ENCODE measurements at places on chromosomes 16 and 17.

GRCh38 chr17:66963521-66963908 is 992 bp upstream of the CACNG4 start:
- H3K36me3 ChIP-seq = no peaks in the 10 kb centered on the region
- peak overlapping the region; percentile 73 for H3K4me3 ChIP-seq
- H3K27ac ChIP-seq = no peak overlapping the region
- H3K27me3 ChIP-seq = peaks cover 72% of the 10 kb centered on the region
- H3K4me1 ChIP-seq = peaks cover 26% of the 10 kb centered on the region

DNA sequence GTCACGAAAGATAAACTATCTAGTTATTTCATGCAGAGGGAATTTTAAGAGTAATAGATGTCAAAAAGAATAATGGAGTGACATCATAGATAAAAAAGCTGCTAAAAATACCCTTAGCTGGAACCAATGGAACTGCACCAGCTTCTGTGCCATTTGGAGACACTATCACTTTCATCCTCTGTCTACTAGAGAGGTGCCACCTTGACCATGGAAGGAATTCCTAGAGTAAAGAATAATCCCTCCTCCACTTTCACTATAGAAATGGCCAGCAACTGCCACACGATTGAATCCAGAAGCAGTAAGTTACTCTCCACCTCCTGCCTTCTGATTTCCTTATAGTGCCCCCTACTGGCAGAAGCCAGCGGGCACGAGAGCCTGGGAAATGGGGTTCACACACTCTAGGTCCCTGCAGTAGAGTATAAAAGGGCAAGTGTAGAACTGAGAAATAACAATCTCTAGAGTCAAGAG is 2.8 kb upstream of the ALDH3A2 start:
- H3K4me1 ChIP-seq = peaks cover 56% of the 10 kb centered on the region
- H3K27ac ChIP-seq = peak overlapping the region; percentile 27
- H3K4me3 ChIP-seq = peak overlapping the region; percentile 7
- H3K27me3 ChIP-seq = no peaks in the 10 kb centered on the region

DNA sequence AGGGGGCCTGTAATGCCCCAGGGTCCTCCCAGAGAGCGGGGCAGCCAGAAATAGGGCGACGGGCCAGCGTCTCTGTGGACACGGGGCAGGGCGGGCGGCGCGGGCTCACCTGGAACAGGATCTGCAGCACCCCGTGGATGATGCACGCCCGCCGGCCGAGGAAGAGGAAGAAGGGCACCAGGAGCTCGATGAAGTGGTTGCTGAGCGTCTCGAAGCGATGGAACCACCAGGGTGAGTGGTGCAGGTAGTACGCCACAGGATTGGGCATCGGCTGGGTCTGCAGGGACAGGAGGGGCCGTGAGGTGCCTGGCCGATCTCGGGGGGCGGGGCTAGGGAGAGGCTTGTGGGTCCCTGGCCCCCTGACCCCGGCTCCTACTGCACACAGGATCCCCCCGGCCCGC is 78.9 kb upstream of the GNG13 start:
- DNase-seq = peak; percentile 27
- no peak overlapping the region for H3K27ac ChIP-seq
- peaks cover 7% of the 10 kb centered on the region for H3K36me3 ChIP-seq
- H3K4me1 ChIP-seq = no peaks in the 10 kb centered on the region
- H3K4me3 ChIP-seq = no peak overlapping the region

- peaks cover 13% of the 10 kb centered on the region for H3K4me1 ChIP-seq
- DNase-seq = no peak
- no peak overlapping the region for H3K4me3 ChIP-seq
- H3K36me3 ChIP-seq = peaks cover 30% of the 10 kb centered on the region
Observed at GRCh38 chr16:11014136-11014535, 69.8 kb downstream of the CLEC16A start.

GRCh38 chr16:66569827-66570405 is 3.7 kb downstream of the CMTM1 start:
- H3K27me3 ChIP-seq = no peaks in the 10 kb centered on the region
- H3K4me1 ChIP-seq = peaks cover 5% of the 10 kb centered on the region
- H3K36me3 ChIP-seq = peaks cover 11% of the 10 kb centered on the region
- no peak overlapping the region for H3K4me3 ChIP-seq
- DNase-seq = no peak

GRCh38 chr16:20904507-20905081 is 4.0 kb downstream of the LYRM1 start:
- H3K36me3 ChIP-seq = no peaks in the 10 kb centered on the region
- no peak for DNase-seq
- H3K27ac ChIP-seq = peak overlapping the region; percentile 41

DNA sequence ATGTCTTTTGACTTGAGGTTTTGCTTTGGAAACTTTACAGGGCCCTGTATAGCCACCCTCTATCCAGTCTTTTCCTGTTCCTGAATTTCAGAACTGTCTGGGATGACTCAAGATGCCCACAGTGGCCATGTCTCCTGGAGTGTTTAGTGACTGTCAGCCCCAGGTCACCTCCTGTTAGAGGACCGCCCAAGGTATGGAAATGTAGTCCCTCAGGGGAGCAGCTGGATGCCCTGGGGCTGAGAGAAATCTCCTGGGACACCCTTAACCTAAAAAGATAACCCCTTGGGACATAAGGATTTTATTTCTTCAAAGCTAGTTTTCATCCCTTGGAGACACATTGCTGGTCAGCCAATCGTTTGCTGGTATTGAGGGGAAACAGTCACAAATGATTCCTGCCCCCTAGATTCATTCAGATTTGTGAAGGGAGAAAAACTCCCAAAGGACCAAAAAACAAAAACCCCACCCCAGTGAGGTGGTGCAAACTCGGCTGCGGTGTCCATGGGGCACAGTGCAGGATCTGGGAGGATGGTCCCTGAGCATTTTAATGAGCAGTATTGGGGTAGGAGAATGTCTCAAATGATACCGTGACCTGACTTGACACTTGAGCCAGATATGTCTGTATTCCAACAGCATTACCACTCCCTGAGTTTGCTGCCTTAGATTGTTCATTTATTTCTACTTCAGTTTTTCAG is 1.7 kb downstream of the ZNF267 start:
- peaks cover 25% of the 10 kb centered on the region for H3K4me1 ChIP-seq
- peaks cover 7% of the 10 kb centered on the region for H3K27me3 ChIP-seq
- no peak for DNase-seq
- H3K27ac ChIP-seq = peak overlapping the region; percentile 98
- peak overlapping the region; percentile 94 for H3K4me3 ChIP-seq
- H3K36me3 ChIP-seq = peaks cover 2% of the 10 kb centered on the region

GRCh38 chr17:40130352-40131042 is 8.7 kb downstream of the MSL1 start:
- no peak for DNase-seq
- H3K36me3 ChIP-seq = peaks cover 74% of the 10 kb centered on the region

GRCh38 chr17:80859002-80859941 is 132.4 kb upstream of the CHMP6 start:
- H3K4me3 ChIP-seq = no peak overlapping the region
- peaks cover 34% of the 10 kb centered on the region for H3K36me3 ChIP-seq
- H3K4me1 ChIP-seq = peaks cover 11% of the 10 kb centered on the region
- H3K27ac ChIP-seq = no peak overlapping the region

GRCh38 chr17:66633317-66633965 is 201.5 kb upstream of the CACNG5 start:
- DNase-seq = no peak
- peaks cover 20% of the 10 kb centered on the region for H3K27me3 ChIP-seq
- peaks cover 4% of the 10 kb centered on the region for H3K4me1 ChIP-seq
- H3K27ac ChIP-seq = no peak overlapping the region

DNA sequence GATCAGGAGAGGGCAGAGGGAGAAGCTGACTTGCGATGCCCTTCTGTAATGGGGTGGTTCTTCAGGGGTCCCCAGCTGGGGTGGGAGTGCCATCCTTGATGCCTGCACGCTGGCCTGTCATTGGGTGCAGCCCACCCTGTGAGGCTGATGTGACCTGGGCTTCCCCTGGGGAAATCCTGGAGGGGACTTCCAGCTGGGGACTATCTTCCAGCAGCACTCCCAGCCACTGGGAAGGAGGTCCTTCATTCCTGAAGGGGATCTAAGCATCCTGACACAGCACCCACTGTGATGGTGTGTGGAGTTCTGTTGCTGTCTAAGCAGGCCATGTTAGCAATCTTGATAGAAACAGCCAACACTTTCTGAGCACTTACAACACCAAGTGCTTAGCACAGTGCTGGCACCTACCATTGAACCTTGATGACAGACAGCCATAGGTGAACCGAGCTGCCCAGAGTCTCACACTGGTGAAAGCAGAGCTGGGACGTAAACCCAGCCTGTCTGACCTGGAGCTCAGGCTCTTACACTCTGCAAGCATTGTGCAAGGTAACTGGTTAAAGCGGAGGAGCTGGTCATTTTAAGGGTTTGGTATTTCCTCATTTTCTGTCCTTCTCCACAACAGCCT is 211.3 kb downstream of the CCDC182 start:
- no peaks in the 10 kb centered on the region for H3K27me3 ChIP-seq
- H3K4me1 ChIP-seq = peaks cover 73% of the 10 kb centered on the region
- H3K4me3 ChIP-seq = no peak overlapping the region
- peaks cover 2% of the 10 kb centered on the region for H3K36me3 ChIP-seq
- DNase-seq = no peak
- H3K27ac ChIP-seq = no peak overlapping the region

DNA sequence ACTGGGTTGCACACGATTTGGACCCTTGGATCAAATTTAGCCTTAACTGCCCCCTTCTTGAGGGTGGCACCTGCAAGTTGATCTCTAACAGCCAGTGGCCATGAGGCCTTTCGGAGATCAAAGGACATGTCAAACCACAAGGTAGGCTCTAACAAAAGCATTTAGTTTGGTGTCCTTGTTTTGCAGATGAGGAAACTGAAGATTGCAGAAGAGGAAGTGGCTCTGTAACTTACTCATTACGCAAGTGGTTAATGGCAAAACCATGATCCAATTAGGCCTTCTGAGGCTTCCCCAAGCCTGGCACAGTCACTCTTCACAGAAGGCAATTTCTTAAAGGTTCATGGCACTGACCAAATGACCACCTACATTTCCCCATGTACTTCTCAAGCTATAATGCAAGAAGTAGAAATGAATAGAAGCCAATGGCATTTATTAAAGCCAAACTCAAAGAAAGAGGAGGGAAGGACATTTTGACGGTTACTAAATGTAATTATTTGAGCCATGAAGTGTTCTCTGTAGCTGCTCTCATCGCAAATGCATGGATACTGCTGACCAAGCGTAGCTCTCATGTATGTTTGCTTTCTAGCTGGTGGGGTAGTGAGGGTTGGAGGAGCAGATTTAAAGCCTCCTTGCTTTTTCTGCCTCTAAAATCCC is 32.8 kb upstream of the ABCC12 start:
- H3K27ac ChIP-seq = no peak overlapping the region
- H3K27me3 ChIP-seq = peaks cover 24% of the 10 kb centered on the region
- DNase-seq = no peak
- H3K4me3 ChIP-seq = no peak overlapping the region
- no peaks in the 10 kb centered on the region for H3K4me1 ChIP-seq
- no peaks in the 10 kb centered on the region for H3K36me3 ChIP-seq

DNA sequence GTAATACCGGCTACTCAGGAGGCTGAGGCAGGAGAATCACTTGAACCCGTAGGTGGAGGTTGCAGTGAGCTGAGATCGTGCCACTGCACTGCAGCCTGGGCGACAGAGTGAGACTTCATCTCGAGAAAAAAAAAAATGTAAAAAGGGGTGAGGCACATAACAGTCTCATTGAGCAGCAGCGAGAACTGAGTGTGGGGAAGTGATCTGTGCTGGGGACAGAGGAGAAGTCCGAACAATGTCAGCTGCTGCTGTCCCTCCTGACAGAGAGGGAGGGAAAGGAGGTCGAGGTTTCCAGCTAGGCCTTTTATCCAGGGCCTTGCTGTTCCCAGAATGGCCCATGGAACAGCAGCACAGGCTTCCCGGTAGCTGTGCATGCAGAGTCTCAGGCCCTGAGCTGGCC is 14.0 kb downstream of the C16orf74 start:
- H3K27ac ChIP-seq = no peak overlapping the region
- H3K27me3 ChIP-seq = no peaks in the 10 kb centered on the region
- no peak for DNase-seq

DNA sequence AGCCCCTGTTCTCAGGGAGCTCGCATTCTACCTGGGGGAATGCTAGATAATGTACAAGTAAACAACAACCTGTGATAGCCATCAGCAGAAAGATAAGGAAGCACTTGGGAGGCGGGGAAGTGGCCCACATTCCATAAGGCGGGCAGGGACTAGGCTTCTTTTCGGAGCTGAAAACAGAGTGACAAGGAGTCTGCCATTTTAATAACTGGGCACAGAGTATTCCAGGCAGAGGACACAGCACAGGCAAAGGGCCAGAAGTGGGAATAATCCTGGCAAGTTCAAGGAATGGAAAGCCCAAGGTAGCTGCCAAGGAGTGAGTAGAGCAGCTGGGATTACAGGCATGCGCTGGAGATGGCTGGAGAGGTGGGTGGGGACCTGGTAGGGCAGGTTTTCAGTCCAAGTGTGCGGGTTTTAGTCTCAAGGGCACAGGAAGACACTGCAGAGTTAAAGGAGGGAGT is 24.3 kb downstream of the USP43 start:
- H3K27ac ChIP-seq = no peak overlapping the region
- H3K27me3 ChIP-seq = peaks cover 2% of the 10 kb centered on the region
- H3K4me3 ChIP-seq = no peak overlapping the region

- peak; percentile 79 for DNase-seq
- H3K27ac ChIP-seq = peak overlapping the region; percentile 98
- peak overlapping the region; percentile 94 for H3K4me3 ChIP-seq
- H3K4me1 ChIP-seq = peaks cover 57% of the 10 kb centered on the region
- H3K27me3 ChIP-seq = no peaks in the 10 kb centered on the region
Observed at GRCh38 chr17:40340880-40341807, 23.4 kb downstream of the GJD3 start.

- H3K4me3 ChIP-seq = no peak overlapping the region
- H3K4me1 ChIP-seq = no peaks in the 10 kb centered on the region
- H3K36me3 ChIP-seq = peaks cover 70% of the 10 kb centered on the region
- no peak for DNase-seq
Observed at GRCh38 chr17:80348551-80349150, 66.3 kb upstream of the ENDOV start.

GRCh38 chr17:20999044-20999573 is 43.7 kb downstream of the USP22 start:
- peak overlapping the region; percentile 85 for H3K27ac ChIP-seq
- H3K4me1 ChIP-seq = peaks cover 6% of the 10 kb centered on the region
- no peak for DNase-seq
- H3K4me3 ChIP-seq = no peak overlapping the region
- H3K36me3 ChIP-seq = peaks cover 14% of the 10 kb centered on the region

- DNase-seq = no peak
- H3K4me1 ChIP-seq = no peaks in the 10 kb centered on the region
- H3K27ac ChIP-seq = no peak overlapping the region
- no peak overlapping the region for H3K4me3 ChIP-seq
- no peaks in the 10 kb centered on the region for H3K36me3 ChIP-seq
- H3K27me3 ChIP-seq = peaks cover 63% of the 10 kb centered on the region
Observed at GRCh38 chr16:86065711-86066110, 166.7 kb downstream of the IRF8 start.
